ENCODE measurements at places on chromosomes 13 and 19.

GRCh38 chr13:100808330-100809128 is 133.9 kb upstream of the TMTC4 start:
- no peak for DNase-seq

- no peak for DNase-seq
Observed at GRCh38 chr13:109880371-109881346, 94.3 kb upstream of the IRS2 start.

GRCh38 chr19:12596927-12597548 is 13.6 kb downstream of the ZNF490 start:
- DNase-seq, result no peak

DNA sequence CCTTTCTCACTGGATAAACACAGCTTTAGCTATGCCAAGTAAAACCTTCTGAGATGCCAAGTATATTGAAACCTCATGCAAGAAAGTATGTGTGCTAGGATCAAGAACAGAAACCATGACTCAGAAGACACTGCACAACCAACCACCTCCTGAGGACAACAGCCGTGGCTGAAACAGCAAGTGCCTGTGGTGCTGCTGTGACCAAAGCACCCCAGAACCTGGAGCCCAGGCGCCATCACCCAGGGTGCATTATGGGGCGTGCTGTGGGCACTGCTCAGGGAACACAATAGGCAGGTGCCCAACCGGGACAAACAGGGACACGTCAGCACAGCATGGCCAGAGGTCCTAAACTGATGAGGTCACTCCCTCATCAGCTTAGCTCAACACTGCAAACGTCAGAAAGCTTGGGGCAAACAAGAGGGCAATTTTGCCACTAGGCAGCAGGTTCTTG is 101.3 kb upstream of the SLC15A1 start:
- DNase-seq, result peak; percentile 87

GRCh38 chr13:71806886-71807285 is 60.1 kb downstream of the DACH1 start:
- no peak for DNase-seq

Data from activated CD4-positive, alpha-beta T cell treated with anti-CD3 and anti-CD28 coated beads, Interleukin-2, amount 50 U/mL, for 16 hours (primary cell).